ENCODE measurements at places on chromosomes 1 and 21. TPM values are rescaled to one million over a fixed set of nuclear protein-coding genes. Genes with fewer than 3 reads are reported as not detected.

- no peak for DNase-seq
These were observed 120.8 kb downstream of the CLEC20A start for GRCh38 chr1:178376008-178376407.

- no peak for DNase-seq
These were observed 9.5 kb downstream of the NOS1AP start for GRCh38 chr1:162079030-162079429.

The NCAM2 gene
- 17.1 TPM for total RNA-seq

The PGBD5 gene
- 0.16 TPM for total RNA-seq

The CD101 gene
- total RNA-seq, result 1.1 TPM

Data from sigmoid colon (tissue), 7 donors.